ENCODE measurements at places on chromosomes 13 and 19.

DNA sequence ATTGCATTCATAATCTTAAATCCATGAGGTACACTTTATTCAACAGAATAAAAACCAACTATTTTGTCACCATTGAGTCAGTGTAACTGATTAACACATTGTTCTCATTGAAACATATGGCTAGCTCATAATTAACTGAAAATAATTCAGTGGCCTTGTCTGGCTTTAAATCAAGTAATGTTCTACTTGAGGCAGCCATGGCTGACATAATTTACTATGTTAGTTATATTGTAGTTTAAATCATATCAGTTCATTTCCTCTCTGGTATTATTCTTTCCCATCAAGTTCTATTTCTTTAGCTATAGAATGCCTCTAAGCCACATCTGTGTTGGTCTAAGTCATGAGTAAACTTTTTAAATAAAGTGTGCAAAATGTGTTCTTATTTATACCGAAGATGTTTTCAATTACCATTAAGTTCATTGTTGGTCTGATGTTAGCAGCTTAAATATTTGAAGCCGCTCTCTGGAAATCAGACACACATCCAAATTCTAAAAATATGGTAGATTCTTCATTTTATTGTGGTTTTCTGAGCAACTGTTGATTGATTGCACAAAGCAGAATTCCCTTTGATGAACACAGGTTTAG, 393.7 kb downstream of the GPC6 start:
- no peak for DNase-seq

GRCh38 chr13:62280590-62280989, 864.9 kb upstream of the PCDH20 start:
- no peak for DNase-seq

DNA sequence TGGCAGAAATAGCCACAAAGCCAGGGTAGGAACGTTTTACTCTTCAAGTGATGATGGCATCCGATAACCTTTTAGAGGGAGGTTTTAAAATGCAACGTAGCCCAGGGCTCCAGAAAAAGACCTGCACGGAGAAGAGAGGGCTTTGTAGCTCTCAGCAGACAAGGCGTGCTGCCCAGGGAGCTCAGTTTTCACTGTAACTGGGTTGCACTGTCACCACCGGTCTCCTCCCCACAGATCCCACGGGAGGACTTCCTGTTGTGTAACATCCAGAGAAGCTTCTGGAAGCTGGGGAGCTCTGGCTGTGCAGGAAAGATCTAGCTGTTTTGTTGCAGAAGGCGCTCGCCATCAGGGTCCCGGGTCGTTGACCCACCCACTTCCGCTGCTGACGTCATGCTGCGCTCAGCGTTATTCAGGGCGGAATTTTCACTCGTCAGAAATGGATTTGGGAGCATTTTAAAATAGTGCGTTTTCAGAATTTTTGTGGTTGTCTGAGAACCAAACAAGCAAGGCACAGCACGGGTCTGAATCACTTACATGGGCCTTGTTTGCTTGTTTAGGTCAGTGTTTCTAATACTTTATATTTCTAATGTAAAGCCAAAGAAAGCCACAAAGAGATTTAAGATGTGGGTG, 50.8 kb downstream of the ATP11A start:
- no peak for DNase-seq

GRCh38 chr13:37139356-37139755, 33.9 kb upstream of the CSNK1A1L start:
- DNase-seq: no peak

- no peak for DNase-seq
Observed at GRCh38 chr13:98515818-98516465, 61.0 kb downstream of the STK24 start.

DNA sequence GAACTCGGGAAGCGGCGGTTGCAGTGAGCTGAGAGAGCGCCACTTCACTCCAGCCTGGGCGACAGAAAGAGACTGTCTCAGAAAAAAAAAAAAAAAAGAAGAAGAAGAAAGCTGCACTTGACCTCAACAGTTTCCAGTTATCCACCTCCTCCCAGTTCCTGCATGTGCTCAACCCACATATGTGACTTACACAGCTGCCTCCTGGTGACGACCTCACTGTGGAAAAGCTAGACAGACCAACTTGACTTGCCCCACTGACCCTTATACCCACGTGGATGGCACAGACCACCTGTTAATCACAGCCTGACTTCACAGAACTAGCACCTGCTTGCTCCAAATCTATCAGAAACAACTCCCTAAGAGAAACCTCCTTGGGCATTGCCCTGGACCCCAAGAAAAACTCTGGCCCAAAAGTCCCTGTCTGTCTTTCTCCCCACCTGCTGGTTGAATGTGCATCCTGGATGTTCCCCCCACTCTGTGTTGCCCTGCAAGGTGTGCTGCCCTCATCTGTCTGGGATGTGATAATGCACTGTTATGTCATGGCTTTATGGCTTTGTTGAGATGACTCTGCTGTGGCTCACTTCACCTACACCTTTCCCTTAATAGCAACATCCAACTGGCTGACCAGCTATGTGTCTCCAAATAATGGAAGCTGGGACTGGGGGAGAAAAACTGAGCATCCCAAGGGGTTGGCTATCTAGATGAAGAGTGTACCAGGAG, 2.8 kb downstream of the ZNF20 start:
- DNase-seq: no peak

- DNase-seq: no peak
Observed at GRCh38 chr19:29850482-29850881, 38.7 kb downstream of the CCNE1 start.

DNA sequence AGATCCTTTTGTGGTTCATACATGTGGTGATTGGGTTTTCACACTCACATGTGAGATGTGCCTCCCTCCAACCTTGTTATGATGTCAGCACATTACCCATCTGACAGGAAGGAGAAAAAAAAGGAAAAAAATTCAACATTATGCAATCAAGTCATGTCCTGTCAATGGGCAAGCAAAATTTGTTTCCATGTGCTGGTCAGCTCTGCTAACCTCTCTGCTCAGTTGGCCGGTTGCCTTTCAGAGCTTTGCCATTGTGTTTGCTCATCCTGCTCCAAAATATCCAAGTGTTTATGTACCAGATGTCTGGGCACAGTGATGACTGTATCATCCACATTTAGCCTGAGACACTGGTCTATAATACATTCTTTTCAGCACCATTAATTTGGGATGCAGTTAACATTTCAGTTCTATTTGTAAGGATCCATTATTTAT, 27.0 kb upstream of the METTL21C start:
- no peak for DNase-seq

DNA sequence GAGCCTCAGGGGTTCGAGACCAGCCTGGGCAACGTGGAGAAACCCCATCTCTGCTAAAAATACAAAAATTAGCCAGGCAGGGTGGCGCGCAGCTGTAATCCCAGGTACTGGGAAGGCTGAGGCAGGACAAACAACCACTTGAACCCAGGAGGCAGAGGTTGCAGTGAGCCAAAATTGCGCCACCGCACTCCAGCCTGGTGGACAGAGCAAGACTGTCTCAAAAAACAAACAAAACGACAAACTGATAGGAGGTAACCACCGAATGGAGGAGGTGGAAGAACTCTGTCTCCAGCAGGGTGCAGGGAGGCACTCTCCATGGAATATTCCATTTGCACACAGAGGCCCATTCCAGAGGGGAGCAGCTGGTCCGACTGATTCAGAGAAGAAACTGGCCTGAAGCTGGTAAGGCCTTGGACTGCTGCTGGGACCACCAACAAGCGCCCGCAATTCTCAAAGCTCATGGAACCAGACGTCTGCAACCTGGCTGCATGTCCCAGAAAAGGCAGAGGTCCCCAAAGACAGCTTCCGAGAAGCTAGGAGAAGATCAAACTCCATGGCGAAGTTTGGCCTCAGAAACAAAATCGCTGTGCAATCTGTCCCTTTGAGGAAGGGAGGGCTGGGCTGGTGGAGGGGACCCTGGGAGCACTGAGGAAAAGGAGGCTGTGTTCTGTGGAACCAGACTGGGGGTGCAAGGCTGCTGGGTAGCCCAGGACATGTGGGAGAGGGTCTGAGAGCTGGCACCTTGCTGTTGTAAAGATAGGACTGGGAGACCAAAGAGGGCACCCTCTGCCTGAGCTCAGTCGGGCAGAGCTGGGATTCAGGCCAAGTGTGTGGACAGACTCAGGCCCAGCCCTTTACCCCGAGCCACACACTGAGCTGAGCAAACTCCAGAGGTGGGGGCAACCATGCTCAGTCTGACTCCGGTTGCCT, 35.2 kb downstream of the SLC25A42 start:
- DNase-seq: no peak

DNA sequence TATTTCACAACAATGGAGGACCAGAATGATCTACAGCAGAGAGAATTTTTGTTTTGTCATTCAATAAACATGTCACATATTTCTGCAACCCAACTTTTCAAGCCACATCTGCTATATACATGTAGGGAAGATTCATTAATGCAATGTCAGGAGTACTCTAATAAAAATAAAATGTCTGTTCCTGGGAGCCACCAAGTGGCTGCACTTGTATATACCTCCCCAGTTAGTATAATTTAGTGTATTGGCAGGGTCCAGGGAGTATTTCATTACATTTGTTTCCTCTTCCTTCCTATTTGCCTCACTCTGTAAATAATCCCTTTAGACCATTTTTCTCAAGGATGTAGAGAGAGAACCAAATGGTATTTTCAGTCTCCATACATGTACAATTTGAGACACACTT, 1169.0 kb downstream of the DIAPH3 start:
- DNase-seq: no peak

GRCh38 chr13:66154354-66154753, 1075.8 kb downstream of the PCDH9 start:
- no peak for DNase-seq

DNA sequence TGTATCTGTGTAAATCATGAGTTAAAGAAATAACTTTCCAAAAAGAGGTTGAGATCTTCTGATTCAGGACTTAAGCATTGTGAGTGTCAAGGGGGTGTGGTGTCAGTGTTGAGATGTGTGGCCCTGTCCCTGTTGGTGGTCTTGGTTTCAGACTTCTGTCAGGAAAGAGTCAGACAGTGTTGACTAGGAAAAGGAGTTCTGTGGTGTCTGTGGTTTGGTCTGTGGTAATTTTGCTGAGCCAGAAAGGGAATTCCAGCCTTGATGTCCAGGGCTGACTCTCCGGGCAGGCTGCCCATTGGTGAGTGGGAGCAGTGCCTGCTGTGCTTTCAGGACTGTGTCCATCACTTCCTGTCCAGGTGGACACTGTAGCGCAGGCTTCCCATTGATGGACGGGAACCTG, 39.8 kb upstream of the IGFL4 start:
- no peak for DNase-seq

DNA sequence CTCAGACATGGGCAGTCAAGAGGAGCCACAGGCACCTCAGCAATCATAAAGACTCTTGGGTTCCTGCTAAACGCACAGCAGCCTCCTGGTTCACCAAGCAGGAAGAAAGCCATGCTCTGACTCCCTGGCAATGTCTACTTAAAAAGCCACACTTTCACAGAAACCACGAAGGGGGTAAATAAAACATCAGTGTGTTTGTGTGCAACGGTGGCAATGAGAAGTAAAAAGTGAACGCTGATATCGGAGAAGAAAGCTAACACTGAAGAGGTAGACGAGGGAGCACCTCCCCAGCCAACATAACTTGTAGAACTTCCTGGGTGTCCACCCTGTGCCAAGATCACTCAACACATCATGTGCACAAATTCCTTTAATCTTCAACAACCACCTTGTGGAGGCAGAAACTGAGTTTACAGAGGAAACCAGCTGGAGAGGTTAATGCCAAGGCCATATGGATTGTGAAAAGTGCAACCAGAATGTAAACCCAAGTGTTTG, 30.2 kb downstream of the HSPH1 start:
- no peak for DNase-seq

DNA sequence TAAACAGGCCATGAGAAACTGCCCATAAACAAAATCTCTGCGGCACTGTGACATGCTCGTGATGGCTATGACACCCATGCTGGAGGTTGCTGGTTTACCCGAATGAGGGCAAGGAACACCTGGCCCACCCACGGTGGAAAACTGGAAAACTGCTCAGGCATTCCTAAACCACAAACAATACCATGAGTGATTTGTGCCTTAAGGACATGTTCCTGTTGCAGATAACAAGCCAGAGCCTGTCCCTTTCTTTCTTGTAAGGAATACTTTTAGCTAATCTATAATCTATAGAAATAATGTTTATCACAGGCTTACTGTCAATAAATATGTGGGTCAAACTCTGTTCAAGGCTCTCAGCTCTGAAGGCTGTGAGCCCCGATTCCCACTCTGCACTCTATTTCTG, 12.1 kb downstream of the ZNF561 start:
- DNase-seq: no peak

DNA sequence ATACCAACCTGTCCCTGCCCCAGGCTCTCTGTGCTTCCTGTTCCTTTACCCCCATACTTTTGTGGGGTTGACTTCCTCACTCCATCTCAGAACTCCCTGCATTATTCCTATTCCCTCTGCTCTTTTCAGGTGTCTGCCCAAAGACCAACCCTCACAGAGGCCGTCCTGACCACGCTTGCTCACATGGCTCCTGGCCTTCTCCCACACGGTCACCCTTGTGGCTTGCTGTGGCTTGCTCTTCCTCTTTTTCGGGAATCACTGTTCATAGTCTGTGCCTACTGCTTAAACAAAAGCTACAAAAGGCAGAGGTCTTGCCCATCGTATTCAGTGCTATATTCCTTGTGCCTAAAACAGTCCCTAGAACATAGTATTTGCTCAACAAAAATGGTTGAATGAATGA, 25.2 kb upstream of the ARGLU1 start:
- DNase-seq: no peak

DNA sequence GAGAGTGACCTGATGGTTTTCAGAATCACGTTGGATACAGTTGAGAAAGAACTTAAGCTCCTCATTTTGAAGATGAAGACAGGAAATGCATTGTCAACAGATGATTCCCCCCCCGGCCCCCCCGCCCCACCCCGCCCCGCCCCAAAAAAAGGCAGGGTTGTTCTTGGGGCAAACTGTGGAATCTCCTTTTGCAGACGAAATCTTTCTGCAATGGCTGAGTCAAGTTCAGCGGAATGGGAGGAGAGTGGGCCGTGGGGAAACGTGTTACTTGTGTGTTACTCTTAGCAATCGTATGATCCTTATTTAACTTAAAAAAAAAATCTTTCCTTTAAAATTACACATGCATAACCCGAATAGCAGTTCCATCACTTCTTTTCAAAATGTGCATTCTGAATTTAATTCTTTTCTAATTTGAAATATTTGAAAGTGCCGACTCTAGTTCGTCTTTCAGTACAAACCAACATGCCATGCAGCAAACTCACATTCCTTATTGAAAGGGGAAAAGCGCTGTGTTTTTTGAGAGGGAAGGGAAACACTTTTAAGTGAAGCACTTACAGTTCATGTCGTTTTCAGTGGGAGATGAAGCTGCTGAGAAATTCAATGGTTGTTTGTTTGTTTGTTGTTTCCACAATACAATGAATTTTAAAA, 348.5 kb upstream of the ARGLU1 start:
- DNase-seq: no peak

GRCh38 chr13:74567485-74567884, 433.3 kb upstream of the KLF12 start:
- DNase-seq: no peak

GRCh38 chr13:85441975-85442374, 357.2 kb downstream of the SLITRK6 start:
- no peak for DNase-seq

GRCh38 chr13:58324161-58324560, 692.6 kb downstream of the PCDH17 start:
- DNase-seq: no peak

GRCh38 chr13:21837841-21838551, 167.1 kb downstream of the FGF9 start:
- DNase-seq: no peak

GRCh38 chr19:29871143-29871542, 59.4 kb downstream of the CCNE1 start:
- DNase-seq: no peak

Data from stimulated activated CD4-positive, alpha-beta T cell treated with anti-CD3 and anti-CD28 coated beads, Interleukin-1b, Interleukin-23, amount 100 ng/mL, for 1 hour (primary cell).